ENCODE measurements at places on chromosomes 4 and X. TPM values are rescaled to one million over a fixed set of nuclear protein-coding genes. Genes with fewer than 3 reads are reported as not detected.

GABRB1 gene
- total RNA-seq: 3.3 TPM

PRRG1 gene
- 2.7 TPM for total RNA-seq

KDR gene
- 0.48 TPM for total RNA-seq

CDX4 gene
- not detected for total RNA-seq

DNAAF6 gene
- total RNA-seq: not detected

Data from Daoy (cell line).